Thymus (tissue), 14 donors: ENCODE measurements at places on chromosomes 5 and 9. TPM values are rescaled to one million over a fixed set of nuclear protein-coding genes. Genes with fewer than 3 reads are reported as not detected.

PSMD5 gene
- total RNA-seq, result 17.6 TPM

GRCh38 chr5:176948458-176948857 is 49.3 kb upstream of the HK3 start:
- DNase-seq, result no peak

RMND5B gene
- 24.7 TPM for total RNA-seq

GRCh38 chr5:6900247-6901227 is 187.3 kb downstream of the TENT4A start:
- no peak for DNase-seq

DNA sequence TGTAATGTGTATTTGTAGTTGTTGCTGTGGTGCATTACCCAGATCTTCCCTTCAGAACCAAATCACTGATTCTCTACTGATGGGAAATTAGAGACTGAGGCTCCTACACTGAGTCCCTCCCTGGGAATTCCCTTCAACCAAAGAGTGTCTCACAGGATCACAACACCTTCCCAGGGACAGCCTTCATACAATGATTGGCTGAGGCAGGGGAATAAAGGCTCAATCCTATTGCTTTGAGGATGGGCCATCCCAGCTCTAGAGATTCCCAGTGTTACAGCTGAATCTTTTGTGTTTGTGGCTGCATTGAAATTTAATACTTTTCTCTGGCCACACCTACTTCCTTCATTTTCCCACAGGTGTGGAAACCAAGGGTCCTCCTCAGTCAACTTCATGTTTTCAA is 96.4 kb upstream of the ELL2 start:
- no peak for DNase-seq

GRCh38 chr5:125890511-125890931 is 532.7 kb upstream of the GRAMD2B start:
- DNase-seq, result no peak

NIPSNAP3A gene
- total RNA-seq, result 40.9 TPM

GRCh38 chr5:3307982-3308621 is 287.5 kb upstream of the IRX1 start:
- no peak for DNase-seq

GRCh38 chr5:33299621-33300208 is 141.1 kb upstream of the TARS1 start:
- no peak for DNase-seq

GRCh38 chr9:113360242-113360842 is 11.0 kb downstream of the BSPRY start:
- no peak for DNase-seq

- no peak for DNase-seq
These were observed 24.3 kb downstream of the BOD1 start for GRCh38 chr5:173592050-173592669.

RNF183 gene
- 0.24 TPM for total RNA-seq

FOXD4L6 gene
- 0.09 TPM for total RNA-seq

CDX1 gene
- 0.85 TPM for total RNA-seq

DNA sequence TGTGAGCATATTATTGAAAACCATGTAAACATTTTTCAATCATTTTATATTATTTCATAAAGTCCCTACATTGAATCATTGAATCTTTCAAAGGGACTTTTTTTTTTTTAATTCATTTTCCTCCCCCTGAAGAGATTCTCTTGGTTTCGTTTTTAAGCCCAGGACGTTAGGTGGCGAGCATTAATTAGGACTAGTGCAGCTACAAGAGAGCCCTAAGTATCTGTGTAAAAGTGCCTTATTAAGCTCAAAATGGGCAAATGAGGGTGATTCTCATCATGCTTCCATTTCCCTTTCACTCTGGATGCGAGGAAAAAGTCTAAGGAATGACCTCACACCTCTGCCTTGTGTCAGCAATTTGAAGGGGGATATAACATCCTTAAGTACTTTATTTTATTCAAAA is 517.9 kb upstream of the ITGA1 start:
- no peak for DNase-seq

ADRA1B gene
- 0.09 TPM for total RNA-seq

DNA sequence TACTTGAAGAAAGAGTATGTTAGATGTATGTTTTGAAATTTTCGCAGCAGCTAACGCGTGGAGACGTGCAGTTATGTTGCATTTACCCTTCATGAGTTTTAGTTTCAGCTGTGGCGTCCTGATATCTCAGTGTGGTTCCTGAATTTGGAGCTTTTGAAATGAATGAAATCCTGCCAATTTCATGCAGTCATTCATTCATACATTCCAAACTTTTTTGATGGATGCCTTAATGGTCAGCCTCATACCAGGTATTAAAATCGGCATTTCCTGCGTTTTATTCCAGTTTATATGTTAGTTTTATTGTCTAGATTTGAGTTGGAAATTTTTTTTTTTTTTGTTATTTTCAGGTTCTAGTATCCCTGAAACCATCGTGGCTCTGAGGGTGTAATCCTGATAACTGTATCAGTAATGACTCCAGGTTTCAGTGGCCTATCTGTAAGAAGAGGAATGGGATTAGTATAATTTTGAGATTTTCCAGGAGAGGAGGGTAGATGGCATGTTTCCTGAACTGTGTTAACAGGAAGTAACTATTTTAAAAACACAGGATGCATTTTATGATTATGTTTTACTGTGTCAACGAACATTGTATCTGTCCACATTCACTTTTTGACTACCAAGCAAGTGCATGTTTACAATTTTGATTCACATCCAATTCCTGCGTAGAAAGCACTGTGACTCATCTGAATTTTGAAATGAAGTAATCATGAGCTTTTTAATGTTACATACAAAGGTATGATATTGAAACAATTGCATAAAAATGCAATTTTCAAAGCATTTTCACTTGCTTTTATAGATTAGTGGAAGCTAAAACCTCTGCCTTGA is 1.0 kb downstream of the FOCAD start:
- DNase-seq, result no peak

CD180 gene
- 1.3 TPM for total RNA-seq

SH3TC2 gene
- total RNA-seq, result 0.24 TPM

CTSV gene
- total RNA-seq, result 129 TPM

GRCh38 chr9:136308702-136309053 is 4.8 kb upstream of the CCDC187 start:
- no peak for DNase-seq

IFNA2 gene
- total RNA-seq, result not detected

DNA sequence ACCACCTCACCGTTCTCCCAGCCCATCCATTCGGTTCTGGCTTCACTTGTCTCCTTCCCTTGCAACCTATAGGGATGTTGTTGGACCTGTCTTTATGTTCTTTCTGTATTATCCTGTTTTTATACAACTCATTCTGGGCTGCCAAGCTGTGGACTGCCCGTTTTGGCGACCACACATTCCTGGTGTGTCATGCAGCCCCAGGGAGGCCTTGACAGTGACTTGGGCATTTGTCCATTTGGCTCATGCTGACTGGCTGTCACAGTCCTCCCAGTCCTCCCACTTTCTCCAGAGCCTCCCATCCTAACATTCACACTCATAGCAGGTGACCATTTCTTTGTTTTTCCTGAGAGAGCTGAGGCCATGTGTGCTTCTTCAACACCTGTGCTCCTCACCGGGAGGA is 136.4 kb downstream of the SLF1 start:
- no peak for DNase-seq

GRCh38 chr5:79547429-79547822 is 33.5 kb upstream of the HOMER1 start:
- DNase-seq, result no peak

DNA sequence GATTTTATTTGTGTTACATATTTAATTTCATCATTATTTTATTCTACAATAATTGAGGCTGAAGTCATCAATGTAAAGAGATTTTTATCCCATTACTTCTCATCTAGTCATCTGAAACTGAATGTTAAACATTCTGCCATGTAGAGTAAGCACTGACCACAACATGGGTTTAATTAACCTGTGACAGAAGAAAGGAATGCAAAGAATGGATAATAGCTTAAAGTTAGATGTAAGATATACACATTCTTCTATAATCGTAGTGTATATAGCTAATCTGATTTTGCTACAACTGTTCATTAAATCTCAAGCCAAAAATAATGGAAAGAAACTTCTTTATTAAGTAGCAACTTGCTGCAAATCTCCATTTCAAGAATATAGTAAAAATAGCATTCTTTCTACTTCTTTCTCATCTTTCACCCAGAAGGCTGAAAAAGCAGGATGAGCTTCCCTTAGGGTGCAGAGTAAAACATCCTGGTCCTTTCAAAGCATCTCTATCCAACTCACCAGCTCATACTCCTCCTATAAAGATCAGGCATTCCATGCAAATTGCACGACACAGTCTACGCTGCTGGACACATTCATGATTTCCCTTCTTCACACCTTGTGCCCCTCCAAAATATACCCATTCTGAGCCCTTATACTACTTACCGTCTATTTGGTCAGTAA is 115.2 kb downstream of the EFNA5 start:
- DNase-seq, result no peak

KDM3B gene
- 43.2 TPM for total RNA-seq

- DNase-seq, result no peak
These were observed 57.8 kb upstream of the TRPM3 start for GRCh38 chr9:71179183-71179582.

- DNase-seq, result no peak
These were observed 602.7 kb upstream of the ZNF608 start for GRCh38 chr5:125348936-125349831.

- no peak for DNase-seq
These were observed 8.2 kb upstream of the TOR4A start for GRCh38 chr9:137269231-137269772.

GRCh38 chr5:62465985-62466925 is 53.7 kb downstream of the IPO11 start:
- no peak for DNase-seq

SLC23A1 gene
- 1.1 TPM for total RNA-seq

GRCh38 chr9:120878188-120879130 is 1.5 kb upstream of the PHF19 start:
- no peak for DNase-seq

DNA sequence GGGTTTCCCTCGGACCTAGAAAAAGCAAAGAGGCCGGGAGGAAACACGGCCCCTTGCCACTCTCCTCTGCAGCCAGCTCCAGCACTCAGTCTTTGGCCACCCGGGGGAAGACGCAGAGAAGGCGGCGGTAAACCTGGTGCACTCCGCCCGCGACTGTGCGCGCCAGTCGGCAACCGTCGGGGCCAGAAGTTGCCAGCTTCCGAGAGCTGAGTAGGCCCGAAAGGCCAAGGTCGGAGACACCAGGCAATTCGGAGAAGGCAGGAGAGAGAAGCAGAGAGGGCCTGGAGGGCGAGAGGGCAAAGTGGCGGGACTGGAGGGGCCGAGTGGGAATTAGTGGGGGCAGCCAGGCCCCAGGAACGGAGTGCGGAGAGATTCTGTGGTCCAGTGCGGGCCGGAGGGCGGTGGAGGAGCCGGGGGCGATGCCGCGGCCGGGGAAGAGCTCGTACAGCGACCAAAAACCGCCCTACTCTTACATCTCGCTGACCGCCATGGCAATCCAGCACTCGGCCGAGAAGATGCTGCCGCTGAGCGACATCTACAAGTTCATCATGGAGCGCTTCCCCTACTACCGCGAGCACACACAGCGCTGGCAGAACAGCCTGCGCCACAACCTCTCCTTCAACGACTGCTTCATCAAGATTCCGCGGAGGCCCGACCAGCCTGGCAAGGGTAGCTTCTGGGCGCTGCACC is at the start of gene FOXB2:
TSS of gene FOXB2 (plus strand) at position 420 of the 690 bp plus-strand sequence. CDS start at position 420, 0 bp downstream.
- DNase-seq, result no peak

DNA sequence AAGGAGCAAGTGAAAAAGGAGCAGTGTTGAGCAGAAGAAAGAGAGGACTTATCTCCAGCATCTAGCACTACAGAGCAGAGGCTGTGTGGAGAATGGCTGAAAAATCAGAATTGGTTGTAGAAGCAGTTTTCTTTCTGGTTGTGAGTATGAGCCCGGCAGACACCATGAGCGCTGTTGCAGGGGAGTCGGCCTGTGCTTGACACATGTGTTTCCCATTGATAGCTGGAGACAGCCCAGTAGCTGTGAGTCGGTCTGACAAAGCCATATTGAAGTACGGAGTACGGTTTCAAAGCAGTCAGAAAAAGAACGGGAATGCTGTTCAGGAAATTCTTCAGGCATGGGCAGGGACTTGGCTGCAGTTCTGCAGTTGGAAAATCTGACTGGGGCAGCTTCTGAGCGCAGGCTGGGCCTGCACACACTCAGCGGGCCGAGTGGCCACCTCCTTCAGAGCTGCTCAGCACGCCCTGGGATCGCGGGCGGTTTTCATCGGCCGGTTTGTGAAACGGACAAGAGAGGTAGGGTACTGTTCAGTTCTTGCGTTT is at the start of gene SGCD:
TSS of gene SGCD (plus strand) at position 447 of the 542 bp plus-strand sequence.
- no peak for DNase-seq

DNA sequence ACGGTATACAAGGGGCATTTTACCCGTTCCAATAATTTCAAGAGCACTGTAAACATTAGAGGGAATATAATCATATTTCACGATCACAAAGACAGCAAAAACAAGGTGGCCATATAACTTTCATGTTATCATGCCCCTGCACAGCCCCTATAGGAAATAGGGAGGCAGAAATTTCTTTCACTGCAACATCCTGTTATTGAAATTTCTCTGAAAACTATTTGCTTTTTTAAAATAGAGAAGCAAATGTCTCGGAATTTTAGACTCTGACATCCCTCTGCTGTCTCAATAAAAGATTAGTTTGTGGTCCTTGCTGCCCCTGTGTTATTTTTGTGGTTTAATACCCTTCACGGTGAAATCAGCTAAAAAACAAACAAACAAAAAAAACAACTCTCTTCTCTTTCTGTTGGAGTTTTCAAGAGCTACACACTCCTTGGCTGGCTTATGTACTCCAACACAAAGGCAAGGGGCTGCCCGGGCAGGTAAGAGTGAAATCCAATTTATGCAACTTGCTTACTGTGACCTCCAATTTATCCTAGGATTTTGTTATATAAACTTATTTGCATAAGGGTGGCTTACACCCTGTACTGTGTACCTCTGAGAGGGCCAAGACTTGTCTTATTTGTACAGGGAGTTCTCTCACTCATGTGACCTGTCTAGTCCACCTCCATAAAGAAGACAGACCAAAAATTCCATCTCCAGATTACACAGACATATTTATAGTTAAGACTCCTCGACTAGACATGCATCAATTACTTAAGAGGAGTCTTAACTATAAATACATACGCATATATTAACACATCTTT is 223.6 kb downstream of the MLLT3 start:
- DNase-seq, result no peak

- DNase-seq, result no peak
These were observed 1.4 kb downstream of the PROP1 start for GRCh38 chr5:177994561-177995190.

- DNase-seq, result no peak
These were observed 329.5 kb downstream of the KIAA0825 start for GRCh38 chr5:94288937-94289336.

MRPL41 gene
- 33.3 TPM for total RNA-seq

DNA sequence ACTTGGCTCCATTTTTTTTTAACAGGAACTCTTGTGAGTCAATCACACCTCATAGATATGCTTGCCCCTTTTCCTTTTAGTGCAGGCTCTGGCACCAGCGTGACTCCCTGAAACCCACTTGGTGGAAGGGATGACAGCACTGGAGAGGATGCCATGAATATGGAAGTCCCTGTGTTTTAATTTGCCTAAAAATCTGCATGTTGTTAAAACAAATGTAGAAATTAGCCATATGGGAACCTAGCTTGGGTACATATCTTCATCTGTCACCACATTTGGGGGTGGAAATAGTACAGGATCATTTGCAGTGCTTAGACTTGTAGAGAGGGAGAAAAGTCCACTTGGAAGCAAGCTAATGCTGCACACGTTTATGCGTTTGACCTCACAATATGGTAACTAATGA is 179.0 kb downstream of the EBF1 start:
- no peak for DNase-seq

- DNase-seq, result no peak
These were observed 73.5 kb upstream of the ALDH1A1 start for GRCh38 chr9:73026375-73026774.
